Fibroblast of mammary gland (primary cell): ENCODE measurements at places on chromosomes 1 and 21.
A peak's percentile ranks its signal among the peaks of the same experiment; 100 is the strongest.

DNA sequence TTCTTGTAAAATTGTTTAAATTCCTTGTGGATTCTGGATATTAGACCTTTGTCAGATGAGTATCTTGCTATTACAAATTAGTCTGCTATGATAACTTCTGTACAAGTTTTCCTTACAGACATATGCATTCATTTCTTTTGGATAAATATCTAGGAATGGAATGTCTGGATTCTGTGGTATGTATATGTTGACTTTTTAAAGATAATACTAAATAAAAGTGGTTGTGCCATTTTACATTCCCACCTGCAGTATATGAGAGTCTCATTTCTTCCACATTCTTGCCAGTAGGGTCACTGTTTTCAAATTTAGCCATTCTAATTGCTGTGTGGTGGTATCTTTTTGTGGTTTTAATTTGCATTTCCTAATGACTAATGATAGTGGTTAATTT is 53.9 kb downstream of the SYDE2 start:
- no peak for DNase-seq

DNA sequence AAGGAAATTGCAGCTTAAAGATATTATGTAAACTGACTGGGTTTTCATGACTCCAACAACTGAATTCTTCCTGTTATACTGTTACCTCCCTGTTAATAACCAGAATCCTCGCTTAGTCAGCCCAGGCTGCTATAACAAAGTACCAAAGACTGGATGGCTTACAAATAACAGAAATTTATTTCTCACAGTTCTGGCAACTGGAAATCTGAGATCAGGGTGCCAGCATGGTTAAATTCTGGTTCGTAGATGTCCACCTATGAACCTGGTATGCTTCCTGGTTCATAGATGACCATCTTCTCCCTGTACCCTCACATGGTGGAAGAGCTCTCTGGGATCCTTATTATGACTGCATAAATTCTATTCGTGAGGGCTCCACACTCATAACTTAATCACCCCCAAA is 8.1 kb upstream of the TCHHL1 start:
- DNase-seq = no peak

DNA sequence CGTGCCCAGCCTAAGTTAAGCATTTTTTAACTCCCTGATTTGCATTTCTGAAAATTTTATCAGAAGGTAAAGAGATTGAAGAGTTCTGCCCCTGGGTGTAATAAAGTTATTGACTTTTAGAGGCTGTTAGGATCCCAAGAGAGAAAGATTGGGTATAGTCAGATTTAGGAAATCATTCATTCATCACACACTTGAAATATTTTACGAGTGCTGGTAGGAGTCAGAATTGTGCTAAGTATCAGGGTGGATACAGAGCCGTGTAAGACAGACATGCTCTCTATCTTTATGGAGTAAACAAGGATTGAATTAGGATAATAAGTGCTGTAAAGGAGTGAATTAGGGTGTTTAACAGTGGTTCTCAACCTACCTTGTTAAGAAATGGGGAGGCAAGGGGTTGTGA is 3.0 kb downstream of the SZT2 start:
- no peak for DNase-seq

GRCh38 chr1:112905395-112906149 is 50.4 kb downstream of the SLC16A1 start:
- DNase-seq = peak; percentile 28

- no peak for DNase-seq
Observed at GRCh38 chr1:230043081-230043480, 24.0 kb upstream of the GALNT2 start.

- DNase-seq = no peak
Observed at GRCh38 chr1:68745451-68745850, 248.6 kb upstream of the DEPDC1 start.

GRCh38 chr21:43882952-43883545 is 18.0 kb downstream of the AGPAT3 start:
- no peak for DNase-seq

- DNase-seq = no peak
Observed at GRCh38 chr1:58633121-58633520, 56.1 kb upstream of the TACSTD2 start.

DNA sequence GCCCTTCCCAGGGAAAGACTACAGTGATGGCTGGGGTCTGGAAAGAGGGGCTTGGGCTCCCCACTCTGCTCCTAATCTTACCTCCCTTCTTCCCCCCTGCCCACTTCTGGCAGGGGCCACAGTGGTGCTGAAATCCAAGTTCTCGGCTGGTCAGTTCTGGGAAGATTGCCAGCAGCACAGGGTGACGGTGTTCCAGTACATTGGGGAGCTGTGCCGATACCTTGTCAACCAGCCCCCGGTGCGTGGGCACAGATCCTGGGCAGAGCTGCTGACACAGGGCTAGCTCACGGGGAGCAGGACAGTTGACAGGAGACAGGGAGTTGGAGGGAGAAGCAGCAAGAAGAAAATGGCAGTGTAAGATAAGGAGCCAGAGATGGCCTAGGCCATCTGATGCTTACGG is 2.4 kb downstream of the SLC27A3 start:
- DNase-seq = peak; percentile 49

DNA sequence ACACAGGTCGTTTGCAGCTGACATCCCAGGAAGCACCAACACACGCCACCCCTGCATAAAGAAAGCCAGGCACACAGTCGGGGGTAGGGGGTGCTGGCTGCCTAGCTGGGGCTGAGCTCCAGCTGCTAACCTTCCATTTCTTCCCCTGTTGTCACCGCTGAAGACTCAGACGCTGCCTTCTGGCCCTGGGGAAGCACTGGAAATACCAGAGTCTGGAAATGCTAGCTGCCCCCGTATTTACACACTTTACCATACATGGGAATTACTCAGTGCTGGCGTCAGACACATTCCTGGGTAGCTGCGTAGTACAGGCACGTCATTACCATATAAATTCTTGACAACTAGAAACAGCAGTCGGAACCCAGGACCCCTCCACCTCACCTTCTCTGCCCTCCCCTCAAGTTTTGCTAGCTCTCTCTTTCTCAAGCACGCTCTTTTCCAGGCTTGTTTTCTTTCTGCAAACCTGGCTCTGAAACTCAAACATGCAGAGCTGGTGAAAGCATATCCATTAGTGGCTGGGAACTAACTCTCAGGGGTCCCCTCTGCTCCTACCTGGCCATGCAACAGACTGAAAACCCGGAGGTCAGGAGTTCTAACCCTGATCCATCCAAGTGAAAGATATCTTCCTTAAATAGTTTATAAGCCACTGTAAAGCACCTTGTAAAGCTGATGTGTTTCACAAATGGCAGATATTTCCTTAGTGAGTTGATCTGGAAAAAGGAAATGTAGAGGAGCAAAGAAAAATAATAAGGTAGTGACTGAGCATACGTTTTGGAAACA is 3.3 kb downstream of the CSRP1 start:
- DNase-seq = peak; percentile 98

DNA sequence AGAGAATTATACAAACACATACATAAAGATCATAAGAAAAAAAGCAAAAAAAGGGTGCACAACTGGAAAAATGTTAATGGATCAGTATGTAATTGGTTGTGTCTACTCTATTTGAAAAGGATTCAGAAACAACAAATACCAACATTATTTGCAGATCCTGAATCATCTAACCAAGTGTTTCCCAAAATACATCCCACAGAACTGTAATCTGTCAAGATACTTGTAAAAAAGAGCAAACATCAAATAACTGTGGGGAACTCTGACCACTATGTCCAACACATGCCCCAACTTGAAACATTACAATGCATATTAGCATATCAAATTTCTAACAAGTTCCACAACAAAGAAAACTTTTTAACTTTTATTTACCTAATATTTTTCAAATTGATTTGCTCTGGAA is 22.6 kb downstream of the ANKRD13C start:
- peak; percentile 30 for DNase-seq

DNA sequence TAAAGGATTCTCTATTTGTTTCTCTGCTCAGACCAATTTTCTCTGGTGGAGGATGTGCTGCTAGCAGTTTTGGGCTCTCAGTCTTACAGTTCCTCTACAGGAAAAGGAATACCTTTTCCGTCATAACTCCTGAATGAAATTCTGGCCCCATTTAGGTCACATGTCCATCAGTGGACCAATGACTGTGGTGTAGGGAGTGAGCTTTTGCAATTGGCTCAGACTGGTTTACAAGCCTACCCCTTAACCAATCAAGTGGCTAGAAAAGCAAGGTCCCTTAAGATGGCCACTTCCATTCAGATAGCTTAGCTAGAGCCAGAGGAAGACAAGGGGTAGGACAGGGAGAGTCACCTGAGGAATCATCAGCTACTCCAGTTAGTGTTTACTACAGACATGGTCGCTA is 16.4 kb upstream of the ZNF281 start:
- DNase-seq = no peak

- DNase-seq = no peak
Observed at GRCh38 chr21:42392731-42393442, 3.0 kb downstream of the TMPRSS3 start.

DNA sequence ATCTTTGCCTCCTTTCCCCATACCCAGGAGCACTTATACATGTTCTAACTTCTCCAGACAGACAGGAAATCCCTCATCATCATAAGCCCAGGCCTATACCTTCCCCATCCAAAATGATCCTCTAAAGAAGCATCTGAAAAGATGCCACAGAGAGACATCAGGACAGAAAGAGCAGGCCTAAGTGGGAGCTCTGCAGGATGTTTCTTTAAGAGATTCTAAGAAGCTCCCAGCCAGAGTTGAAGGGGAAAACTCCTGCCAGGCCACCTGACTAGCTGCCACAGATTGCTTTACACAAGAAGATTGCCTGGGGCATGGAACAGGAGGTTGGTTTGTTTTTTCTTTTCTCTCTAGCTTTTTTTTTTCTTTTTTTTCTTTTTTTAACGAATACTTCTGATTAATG is 275.8 kb downstream of the VAV3 start:
- no peak for DNase-seq

- no peak for DNase-seq
Observed at GRCh38 chr1:206782448-206782847, 10.2 kb upstream of the IL10 start.

- DNase-seq = peak; percentile 68
Observed at GRCh38 chr1:36322786-36323635, 434 bp downstream of the EVA1B start.

GRCh38 chr21:26952374-26953066 is 14.4 kb downstream of the ADAMTS5 start:
- DNase-seq = no peak

DNA sequence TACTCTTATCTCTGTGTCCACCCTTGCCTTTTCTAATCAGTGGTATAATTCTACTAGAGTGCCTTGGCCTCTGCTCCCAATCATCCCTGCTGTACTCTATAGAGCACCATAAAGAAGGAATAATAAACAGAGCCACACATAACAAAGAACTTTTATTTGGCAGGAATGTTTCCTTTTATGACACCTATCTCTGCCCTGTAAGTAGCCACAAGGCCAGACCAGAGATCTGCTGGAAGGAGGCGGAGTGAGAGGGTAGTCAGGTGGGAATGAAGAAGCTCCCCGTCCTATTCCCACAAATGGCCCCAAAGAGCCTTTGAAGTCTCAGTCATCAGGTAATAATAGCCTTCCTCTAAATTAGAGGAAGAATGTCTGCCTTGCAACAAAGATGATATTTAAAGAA is 32.7 kb downstream of the WLS start:
- no peak for DNase-seq

DNA sequence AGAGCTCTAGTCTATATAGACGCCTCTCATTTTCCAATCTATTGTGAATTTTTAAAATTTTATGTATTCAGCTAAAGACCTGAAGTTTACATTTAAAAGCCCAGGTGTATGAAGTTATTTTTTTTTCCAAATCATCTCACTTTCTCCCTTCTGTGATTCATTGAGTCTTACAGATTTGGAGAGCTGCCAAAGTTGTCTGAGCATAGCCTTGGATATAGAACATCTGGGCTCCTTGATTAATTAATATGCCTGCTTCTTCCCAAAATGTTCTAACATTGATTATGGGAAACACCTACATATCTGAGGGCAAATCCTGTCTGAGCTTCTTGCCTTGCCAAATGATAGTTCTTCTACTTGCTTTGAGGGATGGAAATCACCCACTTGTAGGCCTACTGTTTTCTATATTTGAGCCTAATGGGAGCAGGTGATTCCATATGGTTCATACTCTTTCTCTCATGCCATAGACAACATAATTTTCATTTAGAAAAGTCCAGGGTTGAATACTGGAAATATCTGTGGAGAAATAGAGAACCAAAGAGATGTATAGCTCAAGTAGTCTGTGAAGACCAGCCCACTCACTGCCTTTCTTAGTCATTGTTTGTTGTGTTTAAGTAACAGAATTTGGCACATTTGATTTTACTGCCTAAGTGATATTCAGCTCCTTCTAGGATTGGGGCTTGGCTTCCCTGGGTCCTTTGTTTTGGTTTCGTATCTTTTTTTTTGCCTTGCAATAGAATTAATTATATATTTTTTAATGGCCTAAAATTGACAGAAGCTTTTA is 46.2 kb downstream of the MACF1 start:
- DNase-seq = peak; percentile 72

DNA sequence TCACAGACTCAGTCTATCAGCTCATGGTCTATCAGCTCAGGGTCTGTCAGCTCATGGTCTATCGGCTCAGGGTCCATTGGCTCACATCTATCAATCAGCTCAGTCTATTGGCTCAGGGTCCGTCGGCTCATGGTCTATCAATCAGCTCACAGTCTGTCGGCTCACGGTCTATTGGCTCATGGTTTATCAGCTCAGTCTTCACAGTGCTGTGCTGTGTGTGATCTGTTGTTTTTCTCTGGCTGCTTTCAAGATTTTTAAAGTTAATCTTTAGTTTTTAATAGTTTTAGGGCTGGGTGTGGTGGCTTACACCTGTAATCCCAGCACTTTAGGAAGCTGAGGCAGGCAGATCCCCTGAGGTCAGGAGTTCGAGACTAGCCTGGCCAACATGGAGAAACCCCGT is 14.4 kb downstream of the C1orf159 start:
- DNase-seq = no peak

DNA sequence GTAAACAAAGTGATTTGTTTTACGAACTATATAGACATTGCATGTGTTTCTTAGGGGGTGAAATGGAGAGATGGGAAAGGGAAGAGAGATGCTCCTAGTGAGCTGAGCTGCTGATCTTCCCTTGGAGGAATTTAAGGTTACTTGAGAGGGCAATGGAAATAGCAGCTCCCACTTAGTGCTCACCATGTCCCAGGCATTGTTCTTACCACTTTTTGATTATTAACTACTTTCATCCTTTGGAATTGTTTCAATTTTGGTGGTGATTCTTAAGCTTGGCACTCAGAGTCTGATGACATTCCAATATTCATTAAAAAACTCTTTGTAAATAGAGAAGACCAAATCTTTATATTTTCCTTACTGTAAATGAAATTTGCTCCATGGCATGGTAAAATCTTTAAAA is 124.9 kb downstream of the ITSN1 start:
- DNase-seq = peak; percentile 58

- DNase-seq = no peak
Observed at GRCh38 chr1:121538943-121539575, 354.3 kb downstream of the SRGAP2C start.

GRCh38 chr21:25640202-25640942 is 1.3 kb downstream of the JAM2 start:
- DNase-seq = no peak

DNA sequence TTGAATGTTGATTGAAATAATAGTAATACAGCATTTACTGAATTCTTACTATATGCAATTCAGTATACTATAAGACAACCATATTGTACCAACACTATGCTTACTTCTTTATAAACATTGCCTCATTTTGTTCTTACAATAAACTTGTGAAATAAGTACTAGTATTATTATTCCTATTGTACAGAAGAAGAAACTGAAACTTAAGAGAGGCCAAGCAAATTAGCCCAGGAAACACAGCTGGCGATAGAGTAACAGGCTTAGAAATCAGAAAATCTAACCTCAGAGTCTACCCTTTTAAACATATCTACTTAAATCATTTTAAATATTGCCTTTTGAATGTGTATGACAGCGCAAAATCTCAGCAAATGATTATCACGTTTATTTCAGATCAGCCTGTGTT is 41.7 kb downstream of the FASLG start:
- no peak for DNase-seq
